Fibroblast of mammary gland (primary cell): ENCODE measurements at places on chromosomes 1 and 21.

DNA sequence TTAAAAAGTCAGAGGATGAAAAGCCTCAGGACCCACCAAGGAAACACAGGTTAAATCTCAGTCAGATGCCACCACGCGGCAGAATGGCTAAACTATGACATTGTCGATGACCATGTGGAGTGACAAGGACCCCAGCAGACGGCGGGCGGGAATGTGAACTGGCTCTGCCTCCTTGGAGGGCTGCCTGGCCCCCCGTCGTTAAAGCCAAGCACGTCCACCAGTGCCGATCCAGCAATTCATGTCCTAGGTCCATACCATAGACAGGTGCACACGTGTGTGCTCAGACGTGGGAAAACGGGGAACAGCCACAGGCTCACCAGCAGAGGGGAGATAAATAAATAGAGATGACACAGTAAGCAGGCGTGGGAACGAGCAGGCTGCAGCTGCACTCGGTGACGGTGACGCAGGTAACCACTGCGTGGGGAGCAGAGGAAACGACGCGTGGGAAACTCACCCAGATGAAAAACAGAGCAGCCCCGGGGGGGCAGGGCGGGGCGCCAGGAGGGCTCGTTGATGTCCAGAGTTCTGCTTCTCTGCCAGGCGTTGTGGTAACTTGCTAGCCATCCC lies 28.3 kb upstream of the PCBP3 start:
- peak; percentile 80 for DNase-seq

DNA sequence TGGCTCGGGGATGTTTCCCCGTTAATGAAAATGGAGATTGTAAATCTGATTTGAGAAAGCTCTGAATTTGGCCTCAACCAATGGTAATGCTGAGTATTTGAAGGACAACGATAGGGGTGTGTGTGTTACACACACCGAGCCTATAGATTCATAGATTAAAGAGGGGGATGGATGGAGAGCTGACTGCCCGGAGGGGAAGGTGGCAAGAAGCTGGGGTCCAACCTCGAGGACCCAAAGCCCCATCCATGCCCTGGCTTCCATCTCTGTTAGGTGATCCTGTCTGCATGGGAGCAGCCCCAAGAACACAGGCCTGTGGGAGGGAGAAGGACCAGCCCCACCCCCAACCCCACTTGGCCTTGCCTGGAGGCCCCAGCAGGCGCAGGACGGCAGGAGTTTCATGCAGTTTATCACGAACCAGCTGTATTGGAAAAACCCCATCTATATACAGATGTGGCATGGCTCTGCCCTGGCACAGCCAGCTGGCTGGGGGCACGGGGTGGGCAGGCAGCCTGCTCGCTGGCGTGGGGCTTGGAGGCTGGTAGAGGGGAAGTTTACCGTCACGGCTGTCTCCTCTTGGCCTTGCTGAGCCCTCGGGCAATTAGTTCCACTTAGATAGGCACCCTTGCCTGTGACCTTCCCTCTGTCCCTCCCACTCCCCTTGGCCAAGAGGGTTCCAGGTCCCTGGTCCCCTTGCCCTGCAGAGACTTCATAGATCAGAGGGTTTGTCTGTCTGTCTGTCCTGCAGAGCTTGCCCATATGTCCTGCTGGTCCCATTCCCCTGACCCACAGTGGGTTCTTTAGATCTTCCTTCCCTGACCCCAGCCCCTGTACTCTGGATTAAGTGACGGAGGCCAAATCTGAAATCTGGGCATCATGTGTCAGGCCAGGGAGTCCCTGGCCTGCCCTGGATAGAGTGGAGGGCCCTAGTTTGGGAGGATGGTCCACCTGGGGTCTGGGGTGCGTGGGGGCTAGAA lies 3.0 kb downstream of the HSPB7 start:
- DNase-seq: no peak

- DNase-seq: peak; percentile 15
Observed at GRCh38 chr1:54051933-54052430, 1.0 kb downstream of the TMEM59 start.

DNA sequence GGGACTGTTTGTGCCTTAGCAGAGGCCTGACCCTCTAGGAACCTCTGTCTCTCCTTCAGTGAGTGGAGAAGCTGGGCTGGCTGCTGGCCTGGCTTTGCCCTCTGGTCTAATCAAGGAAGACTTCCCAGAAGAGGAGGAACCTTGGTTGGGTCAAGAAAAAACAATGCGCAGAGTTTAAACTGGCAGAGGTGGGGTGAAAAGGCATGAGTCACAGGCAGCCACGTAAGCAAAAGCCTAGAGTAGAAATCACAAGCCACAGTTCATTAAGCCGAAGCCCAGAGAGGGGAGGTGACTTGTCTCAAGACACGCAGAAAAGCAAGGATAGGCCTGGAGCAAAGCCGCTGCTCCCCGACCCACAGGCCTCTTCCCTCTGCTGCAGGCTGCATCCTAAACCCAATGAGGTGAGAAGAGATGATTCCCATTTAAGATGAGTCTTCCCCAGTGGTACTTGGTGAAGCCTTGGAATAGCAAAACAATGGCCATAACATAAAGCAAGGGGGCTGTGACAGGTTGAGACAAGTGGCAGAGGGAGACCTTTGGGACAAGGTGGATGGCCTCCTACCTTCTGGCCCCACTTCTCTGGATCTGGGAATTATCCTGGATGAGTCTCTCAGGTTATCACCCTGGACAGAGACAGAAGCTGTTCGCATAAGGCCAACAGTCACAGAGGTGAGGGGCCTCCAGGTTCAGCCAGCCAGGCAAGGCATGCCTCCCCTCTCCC lies 7.7 kb downstream of the PDZK1IP1 start:
- peak; percentile 71 for DNase-seq

GRCh38 chr1:234409328-234409727 lies 36.1 kb downstream of the COA6 start:
- no peak for DNase-seq

DNA sequence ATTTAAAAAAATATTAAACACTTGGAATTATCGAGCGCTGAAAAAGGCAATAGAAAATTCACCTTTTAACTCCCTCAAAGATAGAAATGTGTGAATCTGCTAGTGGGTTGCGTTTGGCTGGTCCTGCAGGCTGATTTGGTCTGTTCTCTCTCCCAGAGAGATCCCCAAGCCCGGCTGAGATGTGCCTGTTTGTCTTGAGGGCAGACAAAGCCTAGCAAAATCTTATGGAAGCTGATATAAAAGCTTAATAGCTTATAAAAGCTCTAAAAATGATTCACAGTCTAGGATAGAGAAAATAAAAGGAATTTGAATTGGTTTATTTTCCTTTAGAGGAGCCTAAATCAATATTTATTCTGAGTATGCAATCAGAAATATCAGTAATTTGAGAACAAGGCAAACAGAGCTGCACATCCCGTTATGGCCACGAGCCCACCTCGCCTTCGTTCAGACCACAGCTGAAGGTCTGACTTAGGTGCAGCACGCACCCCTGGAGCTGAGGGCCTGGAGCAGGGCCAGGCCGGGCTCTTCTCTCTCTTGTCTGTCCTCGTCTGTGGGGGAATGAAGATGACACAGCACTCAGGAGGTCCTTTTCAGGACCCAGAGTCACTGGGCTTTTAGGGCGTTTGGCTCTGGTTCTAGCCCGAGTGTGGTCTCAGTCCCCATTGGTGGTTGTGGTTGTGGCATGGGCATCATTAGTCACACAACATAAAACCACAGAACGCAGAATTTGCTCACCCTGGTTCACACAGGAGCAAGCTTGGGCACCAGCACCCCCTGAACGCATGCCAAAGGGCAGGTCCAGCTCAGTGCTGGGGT lies 18.6 kb downstream of the PDE9A start:
- no peak for DNase-seq

- no peak for DNase-seq
Observed at GRCh38 chr1:56590520-56591011, 11.2 kb upstream of the PLPP3 start.

DNA sequence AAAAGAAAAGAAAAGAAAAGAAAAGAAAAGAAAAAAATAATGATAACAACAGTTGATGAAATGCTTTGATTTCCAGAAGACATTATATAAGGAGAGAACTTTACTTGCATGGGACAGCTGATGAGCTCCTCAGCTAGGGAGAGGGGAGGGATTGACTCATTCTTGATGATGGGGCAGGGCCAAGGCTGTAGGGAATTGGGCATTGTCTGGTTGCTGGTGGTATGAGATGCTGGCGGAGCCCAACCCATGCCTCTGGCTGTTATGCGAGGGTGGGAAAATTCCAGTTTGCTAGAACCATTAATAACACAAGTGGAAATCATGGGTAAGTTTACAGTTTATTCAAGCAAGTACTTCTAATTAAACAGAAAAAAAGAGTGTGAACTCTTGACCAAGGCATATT lies 36.0 kb upstream of the KIF26B start:
- no peak for DNase-seq

DNA sequence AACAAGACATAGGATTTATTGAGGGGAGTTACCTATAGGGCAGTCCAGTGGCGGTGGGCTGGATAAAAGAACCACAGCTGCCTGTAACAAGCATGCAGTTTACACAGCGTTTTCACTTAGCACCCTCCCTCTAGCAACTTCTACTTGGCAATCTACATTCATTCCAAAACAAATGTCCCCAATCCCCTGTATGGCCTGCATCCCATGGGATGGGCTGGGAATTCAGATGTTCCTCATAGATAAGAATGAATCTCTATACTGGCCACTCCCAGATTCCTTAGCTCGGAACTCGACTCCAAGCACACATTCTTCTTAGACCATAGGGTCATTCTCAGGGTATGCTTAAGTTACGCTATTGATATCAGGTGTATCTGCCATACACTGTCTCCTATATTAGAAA lies 33.3 kb downstream of the PCP4 start:
- DNase-seq: no peak

- no peak for DNase-seq
Observed at GRCh38 chr1:209155546-209155945, 428.0 kb upstream of the CAMK1G start.

GRCh38 chr1:226132728-226133503 lies 53.6 kb downstream of the ACBD3 start:
- DNase-seq: no peak

DNA sequence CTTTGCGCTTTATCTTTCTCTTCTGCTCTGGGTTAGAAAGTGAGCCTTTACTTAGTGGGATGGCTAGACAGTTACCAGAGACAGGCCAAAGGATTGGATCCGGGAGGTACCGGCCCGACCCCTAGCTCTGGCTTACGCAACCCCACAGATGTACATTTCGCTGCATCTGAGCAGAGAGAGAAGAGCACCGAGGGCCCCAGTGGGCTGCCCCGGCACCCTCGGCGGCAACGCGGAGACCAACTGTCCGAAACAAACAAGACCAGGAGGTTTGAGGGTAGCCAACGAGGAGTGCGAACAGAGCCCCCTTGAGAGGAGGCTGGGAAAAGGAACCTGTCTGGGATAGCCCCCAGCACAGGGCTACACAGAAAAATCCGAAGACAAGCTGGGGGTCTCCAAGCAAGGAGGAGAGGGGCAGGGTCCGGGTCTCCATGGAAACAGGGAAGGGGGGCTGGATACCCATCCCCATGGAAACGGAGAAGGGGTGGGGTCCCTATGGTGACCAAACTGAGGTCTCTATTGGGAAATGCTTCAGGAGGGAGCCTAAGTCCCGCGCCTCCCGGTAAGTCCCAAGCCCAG lies 373 bp downstream of the MTF1 start:
- DNase-seq: peak; percentile 33

DNA sequence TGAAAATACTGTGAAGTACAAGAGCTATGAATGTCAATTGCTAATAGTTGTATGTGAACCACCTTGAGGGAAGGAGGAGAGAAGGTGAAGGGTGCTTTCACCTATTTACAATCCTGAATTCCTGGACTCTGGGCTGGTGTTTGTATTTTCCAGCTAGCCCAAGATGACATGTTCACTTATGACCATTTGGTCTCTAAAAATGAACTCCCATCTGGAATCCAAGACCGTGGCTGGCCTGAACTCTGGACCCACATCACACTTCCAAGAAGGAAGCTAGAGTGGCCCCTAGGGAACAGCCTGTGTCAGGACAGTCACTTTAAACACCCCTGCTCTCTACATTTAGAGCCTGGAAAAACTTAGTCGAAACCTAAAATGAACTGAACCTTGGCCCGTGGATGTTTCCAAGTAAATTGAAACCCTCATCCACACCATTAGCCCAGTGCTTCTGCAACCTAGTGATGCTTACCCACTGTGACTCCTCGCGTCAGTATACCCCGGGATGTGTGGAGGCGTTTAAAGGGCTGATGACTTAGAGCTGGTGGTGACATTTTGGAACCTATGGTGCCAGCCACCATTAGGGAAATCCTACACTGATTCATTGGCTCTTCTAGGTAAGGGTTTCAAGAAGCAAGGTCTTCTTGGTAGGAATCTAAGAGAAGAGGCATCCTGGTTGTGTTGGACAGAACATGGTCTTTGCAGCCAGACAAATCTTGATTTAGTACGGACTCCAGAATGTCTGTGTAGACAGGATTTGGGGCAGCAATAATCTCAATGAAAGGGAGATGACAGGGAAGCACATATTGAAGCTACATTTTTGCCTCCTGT lies 171.5 kb upstream of the IRF2BP2 start:
- no peak for DNase-seq

GRCh38 chr21:26032263-26032662 lies 138.3 kb downstream of the APP start:
- DNase-seq: peak; percentile 20

DNA sequence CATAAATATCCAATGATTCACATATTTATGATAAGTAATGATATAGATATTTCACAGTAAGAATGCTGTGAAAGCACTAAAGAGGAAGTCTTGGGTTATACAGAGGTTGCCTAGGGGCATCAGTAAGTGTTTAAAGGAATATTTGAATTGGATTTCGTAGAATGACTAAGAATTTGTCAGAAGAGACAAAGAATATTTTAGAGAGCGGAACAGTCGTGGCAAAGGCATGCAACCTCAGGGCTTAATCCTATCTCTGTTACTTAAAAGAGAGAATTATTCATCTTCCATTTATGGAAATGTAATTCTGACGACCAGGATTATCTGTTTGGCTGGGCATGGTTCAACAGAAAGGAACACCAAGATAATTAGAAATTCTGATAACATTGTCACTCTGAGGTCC lies 171.9 kb upstream of the NR5A2 start:
- DNase-seq: peak; percentile 52

DNA sequence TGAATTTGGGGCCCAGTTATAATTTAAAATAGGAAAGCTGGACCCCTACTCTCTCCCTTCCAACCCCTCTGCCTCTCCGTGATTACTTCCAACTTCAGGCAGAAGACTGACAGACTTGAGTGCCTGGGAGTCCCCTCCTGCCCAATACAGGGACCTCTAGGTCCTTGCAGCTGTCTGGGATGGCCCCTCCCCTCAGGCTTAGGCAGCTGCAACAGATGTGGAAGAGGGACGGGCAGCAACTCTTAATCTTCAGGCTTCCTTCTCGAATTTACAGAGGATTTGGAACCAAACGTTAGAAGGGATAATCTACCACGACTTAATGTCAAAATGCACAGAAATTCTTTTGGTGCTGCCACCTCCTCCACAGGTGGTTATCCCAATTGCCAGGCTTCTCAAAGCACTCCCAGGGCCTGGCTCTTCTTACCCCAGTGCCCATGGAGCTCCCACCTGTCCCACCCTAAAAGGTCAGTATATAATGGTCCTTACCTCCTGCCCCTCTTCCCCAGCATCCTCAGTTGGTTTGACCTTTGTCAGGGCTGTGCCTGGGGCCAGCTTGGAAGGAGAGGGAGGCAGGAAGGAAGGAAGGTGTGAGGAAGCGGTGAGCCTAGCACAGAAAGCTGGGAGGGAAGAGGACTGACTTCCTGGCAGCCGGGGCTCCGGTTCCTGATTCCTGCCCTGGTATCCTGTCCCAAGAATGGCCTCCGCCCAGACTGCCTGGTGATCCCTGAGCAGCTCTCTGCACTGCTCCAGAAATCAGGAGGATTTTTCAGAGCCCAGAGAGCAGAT lies 2.8 kb downstream of the PEA15 start:
- no peak for DNase-seq
